ENCODE measurements at places on chromosomes 11 and 22.

GRCh38 chr11:528815-529727, 6.3 kb downstream of the HRAS start:
- no peak for DNase-seq

GRCh38 chr11:17014833-17015626, 816 bp upstream of the PLEKHA7 start:
- DNase-seq, result no peak

- DNase-seq, result no peak
These were observed 139.5 kb upstream of the C11orf58 start for GRCh38 chr11:16598906-16599305.

- DNase-seq, result no peak
These were observed 189.5 kb downstream of the DDX10 start for GRCh38 chr11:108854346-108854745.

DNA sequence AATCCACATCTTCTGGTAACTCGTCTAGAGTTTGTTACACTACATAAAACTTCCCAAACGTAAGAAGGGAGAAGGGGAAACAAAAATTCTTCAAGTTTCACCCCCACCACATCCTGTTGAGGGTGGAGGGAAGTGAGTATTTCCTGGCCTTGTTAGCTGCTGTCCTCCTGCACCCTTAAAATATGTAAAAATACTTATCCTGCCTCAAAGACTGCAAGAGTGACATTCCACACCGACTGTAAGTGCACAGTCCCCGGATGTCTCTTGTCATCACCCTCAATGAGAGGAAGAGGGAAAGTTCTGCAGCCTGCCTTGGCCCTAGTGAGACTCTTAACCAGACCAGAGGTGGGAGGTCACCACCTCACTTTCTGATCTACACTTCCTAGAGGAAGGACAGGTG, 3.3 kb downstream of the TMEM121B start:
- no peak for DNase-seq

DNA sequence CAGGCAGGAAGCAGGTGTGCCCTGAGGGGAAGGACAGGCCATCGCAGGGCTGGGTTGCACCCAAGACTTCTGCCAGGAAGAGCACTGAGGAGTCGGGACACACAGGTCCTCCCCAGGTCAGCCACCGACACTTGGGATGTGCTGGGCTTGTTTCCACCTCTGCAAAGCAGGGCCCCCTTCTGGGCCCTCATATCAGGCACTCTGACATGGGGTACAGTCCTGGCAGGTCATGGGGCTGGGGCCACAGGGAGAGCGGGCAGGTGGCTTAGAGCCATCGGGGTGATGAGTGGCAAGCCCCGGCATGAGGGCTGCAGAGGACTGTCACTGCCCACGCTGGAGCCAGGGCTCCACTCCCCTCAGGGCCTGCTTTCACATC, 7.9 kb upstream of the ADORA2A start:
- DNase-seq, result no peak

- DNase-seq, result no peak
These were observed 1.2 kb upstream of the LMO2 start for GRCh38 chr11:33892906-33893594.

DNA sequence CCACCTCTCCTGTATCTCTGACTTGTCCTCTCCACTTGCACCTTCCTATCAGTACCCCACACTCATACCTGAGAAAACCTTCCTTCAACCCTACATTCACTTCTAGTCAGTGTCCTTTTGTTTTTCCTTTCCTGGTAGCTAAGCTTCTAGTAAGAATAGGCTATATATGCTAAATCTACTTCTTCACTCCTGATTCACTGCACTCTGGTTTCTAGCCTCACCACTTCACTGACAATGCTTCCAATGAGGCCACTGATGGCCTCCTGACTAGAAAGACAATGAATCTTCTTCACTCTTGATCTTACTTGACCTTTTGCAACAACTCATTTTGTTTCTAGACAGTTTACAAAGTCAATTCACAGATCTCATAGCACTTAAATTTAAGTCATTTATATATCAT, 52.0 kb downstream of the RELT start:
- DNase-seq, result no peak

DNA sequence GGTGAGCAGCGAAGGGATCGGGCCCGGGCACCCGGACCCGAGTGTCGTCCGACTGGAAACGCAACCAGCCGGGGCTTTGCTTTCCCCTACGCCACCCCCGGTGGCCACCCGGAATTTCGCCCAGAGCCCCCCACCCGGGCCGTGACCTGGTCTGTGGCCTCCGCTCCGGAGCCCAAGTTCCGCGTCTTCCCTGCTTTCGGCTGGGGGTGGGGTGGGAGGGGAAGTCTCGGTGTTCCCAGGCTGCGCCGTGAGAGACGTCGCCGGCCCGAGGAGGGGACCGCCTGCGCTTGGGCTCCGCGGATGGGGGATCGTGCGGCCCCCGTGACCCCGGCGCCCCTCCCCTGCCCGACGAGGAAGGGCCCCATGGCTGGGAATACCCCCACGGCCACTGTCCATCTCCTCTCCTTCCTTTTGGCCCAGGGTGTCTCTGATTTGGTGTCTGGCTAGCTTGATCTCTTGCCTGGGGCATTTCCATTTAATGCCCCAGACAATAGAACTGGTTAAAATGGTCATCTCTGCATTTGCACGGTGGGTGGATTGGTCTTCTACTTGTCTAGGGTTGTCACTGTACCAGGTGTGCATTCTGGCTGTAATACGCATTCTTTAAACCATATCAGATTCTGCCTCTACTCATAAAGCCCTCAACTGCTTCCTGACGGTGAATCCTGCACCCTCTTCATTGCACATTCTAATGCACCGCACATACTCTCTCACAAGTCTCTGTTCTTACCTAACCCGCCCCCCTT, 789 bp downstream of the SIK2 start:
- no peak for DNase-seq

DNA sequence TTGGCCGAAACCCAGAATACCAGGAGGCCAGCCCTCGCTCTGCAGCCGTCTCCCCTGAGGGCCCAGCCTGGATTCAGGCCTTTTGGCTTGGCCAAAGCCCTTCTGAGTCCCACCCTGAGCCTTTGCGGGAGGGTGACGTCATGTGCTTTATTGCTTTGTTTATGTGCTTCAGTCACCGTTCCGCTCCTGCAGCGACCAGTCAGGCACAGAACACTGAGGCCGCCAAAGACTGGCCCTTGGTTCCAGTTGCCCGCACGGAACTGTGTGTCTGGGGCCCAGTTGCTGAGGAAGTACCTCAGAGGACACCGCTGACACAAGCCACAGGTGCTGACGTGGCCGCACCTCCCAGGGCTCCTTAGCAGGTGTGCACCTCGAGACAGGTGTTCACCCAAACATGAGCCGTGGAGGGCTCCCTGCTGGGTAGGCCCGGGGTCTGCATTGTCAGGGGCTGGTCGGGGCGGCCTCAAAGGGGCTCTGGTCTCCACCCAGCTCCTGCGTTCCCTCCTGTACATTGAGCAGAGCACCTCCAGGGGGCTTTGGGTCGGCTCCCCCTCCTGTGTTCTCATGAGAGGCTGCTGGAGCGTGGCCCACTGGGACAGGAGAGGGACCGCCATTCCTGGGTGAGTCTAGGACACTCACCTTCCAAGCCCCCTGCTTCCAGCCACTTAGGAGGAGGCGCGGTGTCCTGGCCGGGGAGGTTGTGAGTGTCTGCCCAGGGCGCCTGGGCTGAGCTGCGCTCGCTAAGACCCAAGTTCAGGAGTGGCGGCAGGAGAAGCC, 376.8 kb downstream of the TBC1D22A start:
- DNase-seq, result no peak

- no peak for DNase-seq
These were observed 594.6 kb downstream of the TBC1D22A start for GRCh38 chr22:47357086-47357485.

- DNase-seq, result no peak
These were observed 646.2 kb downstream of the BRD1 start for GRCh38 chr22:49181431-49181830.

- DNase-seq, result no peak
These were observed 33.6 kb upstream of the GNB1L start for GRCh38 chr22:19888131-19888746.

DNA sequence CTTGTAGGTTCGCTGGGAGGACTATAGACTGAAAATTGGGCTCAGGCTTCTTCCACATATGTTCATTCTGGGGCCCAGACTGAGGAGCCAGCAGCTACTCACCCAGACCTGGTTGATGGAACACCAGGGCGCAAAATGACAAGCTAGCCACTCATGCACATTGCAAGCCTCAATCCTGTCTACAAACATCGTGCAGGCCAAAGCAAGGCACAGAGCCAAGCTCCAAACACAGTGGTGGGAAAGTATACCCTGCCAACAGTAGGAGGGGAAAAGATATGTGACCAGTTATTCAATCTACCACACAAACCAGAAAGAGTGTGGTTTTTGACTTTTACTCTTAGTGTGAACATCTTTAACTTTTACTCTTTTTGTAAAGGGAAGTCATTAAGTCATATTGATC, 660.5 kb downstream of the NTM start:
- DNase-seq, result no peak

DNA sequence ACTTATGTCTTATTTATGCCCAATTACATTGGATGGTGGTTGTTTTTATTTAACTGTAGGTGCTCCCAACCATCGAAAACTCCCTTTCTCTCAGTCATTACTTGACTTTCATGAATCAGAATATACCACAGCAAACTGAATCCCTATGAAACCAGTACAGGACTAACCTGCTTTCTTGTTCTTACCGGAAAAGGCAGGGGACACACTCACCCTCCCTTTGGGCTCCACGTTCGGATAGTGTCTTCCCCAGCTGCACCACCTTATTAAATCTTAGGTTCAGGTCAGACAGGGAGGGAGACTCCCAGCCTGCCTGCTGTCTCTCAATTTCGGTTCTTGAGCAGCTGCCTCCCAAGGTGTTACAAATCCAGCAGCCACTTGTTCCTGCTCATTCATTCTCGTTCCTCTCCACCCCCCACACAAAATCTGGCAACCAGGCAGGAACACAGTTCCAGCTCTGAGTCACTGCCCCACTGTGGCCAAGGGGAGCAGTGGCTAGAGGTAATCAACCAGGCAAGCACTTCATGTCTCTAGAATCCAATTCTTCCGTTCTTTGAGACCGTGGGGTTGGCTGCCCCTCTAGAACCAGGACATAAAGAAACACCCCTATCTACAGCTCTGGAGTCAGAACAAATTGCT, 133.0 kb downstream of the PLEKHA7 start:
- no peak for DNase-seq

GRCh38 chr22:35591714-35592417, 25.3 kb downstream of the MB start:
- DNase-seq, result no peak

DNA sequence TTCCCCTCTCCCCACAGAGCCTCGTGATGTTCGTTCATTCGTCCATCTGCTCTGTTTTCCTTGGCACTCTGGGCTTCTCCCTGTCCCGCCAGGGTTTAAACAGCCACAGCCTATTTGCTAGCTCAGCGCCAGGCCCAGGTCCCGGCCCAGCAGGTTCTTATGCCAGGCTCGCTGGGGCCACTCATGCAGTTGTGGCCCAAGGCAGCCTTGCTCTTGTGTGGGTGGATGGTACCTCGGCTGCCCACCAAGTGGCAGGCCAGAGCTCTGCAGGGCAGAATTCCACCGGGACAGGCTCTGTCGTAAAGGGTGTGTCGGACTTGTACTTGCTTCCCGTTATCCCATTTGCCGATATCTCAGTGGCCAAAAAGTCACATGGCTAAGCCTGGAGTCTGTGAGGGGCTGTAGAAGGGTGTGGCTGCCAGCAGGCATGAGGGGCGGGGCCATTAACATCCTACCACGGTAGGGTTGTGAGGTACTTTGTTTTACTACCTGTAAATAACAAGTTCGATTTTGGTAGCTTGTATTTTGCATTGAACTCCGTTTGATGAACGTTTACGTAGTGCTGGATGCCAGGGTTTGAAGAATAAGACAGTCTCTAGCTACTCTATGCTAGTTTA, 7.9 kb downstream of the FAM118A start:
- no peak for DNase-seq

DNA sequence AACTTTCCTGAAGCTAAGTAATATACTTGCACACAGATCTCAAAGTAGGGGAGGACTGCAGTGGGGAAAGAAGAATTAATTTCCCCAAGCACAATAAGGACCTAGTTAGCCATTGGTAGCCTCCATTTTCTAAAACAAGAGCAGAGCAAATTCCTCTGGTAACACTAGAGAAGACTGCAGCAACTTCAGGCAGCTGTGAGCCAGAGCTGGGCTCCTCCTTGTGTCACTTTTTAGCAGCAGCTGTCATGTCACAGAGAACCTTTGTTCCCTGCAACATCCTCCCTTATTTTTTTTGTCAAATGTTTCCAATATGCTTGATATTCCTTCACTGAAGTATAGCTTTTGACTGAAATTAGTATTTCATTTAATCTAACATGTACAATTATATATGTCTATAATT, 54.4 kb downstream of the RRAS2 start:
- no peak for DNase-seq

DNA sequence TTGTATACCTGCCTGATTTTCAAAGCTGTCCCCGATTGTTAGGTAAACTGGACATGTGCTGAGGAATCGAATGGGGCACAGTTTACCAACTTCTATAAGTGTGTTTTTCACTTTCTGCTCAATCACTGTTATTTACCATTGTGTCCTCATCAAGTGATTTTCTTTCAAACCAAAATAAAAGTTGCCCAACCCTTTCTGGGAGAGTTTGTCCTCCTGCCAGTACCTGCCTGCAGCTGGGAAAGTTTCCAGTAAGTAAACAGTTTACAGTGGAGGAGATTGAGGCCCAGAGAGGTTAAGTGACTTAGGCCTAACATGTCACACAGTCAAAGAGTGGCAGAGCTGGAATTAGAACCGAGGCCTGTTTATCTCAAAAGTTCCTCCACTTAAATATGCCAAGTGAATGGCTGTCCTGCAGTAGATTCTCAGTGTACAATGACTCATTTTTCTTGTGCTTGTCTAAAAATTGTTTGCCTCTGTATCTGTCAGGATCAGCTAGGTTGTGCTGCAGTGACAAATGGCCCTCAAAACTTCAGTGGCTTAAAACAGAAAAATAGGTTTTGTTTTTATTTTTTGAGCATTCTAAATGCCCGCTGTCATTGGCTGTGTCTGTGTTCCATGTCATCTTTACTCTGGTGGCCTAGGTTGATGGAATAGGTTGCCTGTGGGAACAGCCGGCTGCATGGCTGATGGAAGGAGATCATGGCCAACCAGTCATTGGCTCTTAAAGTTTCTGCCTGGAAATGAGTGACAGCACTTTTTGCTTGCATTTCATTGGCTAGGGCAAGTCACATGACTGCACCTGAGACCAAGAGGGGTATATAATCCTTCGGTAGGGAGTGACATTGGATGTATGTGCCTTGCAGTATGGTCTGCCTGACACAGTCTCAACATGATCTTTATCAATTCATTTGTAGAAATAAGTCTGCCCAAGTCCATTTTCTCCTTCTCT, 61.8 kb upstream of the CRYBB3 start:
- DNase-seq, result no peak

- no peak for DNase-seq
These were observed 1.3 kb downstream of the KAT5 start for GRCh38 chr11:65713212-65713969.

DNA sequence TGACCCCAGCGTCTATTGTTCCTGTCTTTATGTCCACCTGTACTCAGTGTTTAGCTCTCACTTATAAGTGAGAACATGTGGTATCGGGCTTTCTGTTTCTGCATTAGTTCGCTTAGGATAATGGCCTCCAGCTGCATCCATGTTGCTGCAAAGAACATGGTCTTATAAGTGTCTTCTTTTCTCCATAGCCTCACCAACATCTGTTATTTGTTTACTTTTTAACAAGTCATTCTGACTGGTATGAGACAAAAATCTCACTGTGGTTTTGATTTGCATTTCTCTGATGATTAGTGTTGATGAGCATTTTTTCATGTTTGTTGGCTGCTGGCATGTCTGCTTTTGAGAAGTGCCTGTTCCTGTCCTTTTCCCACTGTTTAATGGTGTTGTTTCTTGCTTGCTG, 21.7 kb upstream of the SLN start:
- DNase-seq, result no peak
